ENCODE measurements at places on chromosomes 2 and 18.

DNA sequence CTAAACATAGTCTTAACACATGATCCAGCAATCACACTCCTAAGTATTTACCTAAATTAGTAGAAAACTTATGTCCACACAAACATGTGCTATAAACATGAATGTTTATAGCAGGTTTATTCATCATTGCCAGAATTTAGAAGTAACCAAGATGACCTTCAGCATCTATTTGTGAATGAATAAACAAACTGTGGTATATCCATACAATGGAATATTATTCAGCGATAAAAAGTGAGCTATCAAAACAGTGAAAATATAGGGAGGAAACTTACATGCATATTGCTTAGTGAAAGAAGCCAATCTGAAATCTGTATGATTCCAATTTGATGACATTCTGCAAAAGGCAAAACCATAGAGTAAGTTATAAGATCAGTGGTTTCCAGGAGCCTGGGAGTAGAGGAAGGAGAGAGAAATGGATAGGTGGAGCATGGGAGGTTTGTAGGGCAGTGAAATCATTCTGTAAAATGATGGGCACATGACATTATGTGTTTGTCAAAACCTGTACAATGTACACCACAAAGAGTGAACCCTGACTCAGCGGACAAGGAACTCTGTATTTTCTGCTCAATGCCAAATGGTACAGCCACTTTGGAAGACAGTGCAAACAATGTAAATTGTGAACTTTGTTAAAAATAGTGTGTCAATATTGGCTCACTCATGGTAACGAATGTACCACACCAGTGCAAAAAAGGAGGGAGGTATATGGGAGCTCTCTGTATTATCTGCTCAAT is 61.9 kb upstream of the IGFBP2 start:
- DNase-seq, result no peak

DNA sequence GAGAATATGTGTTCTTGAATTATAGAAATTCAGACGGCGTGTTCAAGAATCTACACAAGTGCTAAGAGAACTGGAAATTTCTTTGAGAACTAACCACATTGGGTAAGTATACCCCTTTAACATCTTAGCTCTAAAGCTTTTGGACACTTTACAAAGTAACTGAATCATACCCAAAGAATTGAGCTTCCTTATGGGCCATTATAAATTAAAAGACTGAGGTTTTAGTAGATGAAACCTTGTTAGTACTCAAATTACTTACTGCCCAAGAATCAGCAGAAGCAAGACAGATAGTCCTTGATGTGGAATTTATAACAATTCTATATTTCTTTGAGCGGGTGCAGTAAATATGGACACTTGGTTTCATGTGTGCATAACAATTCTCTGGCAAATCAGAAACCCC is 168.3 kb downstream of the PRPF40A start:
- DNase-seq, result no peak

DNA sequence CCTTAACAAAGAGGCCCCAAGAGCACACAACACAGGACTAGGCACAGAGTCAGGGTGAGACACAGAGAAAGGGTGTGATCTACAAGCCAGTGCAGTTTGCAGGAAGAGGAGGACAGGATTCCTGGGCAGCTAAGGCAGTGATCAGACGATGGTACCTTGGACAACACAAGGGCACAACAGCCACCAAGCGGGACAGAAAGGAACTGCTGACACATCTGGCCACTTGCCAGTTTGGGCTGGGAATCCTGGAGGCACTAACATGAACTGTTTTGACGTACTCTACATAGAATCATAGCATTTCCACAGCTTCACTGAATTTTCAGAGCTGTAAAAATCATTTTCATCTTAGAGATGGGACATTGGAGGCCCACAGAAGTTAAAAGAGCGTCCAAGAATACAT is 221.5 kb upstream of the SLC35G4 start:
- DNase-seq, result no peak

GRCh38 chr2:200353120-200353519 is 46.6 kb downstream of the SPATS2L start:
- DNase-seq, result no peak

GRCh38 chr18:57772387-57772799 is 30.7 kb downstream of the ATP8B1 start:
- no peak for DNase-seq

- DNase-seq, result no peak
Measured at GRCh38 chr2:54642677-54643430, 80.6 kb upstream of the EML6 start.

GRCh38 chr18:59536166-59536565 is 161.1 kb downstream of the CCBE1 start:
- DNase-seq, result no peak

GRCh38 chr18:41418598-41418997 is 536.4 kb upstream of the PIK3C3 start:
- DNase-seq, result no peak

- DNase-seq, result peak; percentile 48
Measured at GRCh38 chr18:58671632-58672564, 633 bp downstream of the MALT1 start.

DNA sequence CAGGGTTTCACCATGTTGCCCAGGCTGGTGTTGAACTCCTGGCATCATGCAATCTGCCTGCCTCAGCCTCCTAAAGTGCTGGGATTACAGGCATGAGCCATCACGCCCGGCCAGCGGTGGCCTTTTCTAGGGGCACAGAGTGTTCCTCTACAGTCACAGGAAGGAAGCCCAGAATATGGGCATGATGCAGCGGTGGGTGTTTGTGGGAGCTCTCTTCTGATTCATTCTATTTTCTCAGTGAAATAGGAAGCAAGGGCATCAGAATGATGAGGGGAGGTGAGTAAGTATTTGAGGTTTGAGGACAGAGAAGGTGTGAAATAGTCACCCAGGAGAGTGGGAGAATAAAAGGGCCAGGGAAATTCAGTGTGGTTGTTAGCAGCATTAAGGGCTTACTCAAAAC is 70.3 kb upstream of the PSME4 start:
- DNase-seq, result no peak

DNA sequence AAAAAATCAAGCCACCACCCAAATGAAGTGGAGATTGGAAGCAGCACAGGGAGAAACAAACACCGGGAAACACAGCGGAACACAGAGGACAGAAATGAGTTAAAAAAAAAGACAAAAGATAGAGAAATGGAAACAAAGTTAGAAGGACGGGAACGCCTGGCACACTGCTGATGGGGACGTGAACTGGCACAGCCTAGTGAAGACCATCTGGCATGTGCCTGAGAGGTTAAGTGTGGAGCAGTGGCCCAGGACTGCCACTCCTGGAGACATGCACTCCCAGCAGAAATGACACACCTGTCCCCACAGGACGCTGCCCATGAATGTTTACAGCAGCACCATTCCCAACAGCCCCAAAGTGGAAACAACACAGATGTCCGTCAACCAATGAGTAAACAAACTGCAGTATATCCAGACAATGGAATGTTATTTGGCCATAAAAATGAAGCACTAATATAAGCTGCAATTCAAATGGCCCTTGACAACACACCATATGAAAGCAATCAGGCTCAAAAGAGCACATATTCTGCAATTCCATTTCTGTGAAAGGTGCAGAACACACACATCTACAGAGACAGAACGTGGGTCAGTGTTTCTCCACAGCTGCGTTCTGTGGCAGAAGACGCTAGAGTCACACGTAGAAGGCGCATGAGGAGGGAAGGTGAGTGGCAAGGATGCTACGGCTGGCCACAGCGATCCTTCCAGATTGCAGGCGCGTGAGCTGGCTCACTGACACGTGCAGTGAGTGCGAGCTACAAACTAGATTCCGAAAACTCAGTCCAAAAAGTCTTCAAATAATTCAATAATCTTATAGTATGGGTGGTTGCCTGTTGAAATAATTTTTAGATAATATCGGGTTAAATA is 24.6 kb downstream of the THAP4 start:
- DNase-seq, result no peak

DNA sequence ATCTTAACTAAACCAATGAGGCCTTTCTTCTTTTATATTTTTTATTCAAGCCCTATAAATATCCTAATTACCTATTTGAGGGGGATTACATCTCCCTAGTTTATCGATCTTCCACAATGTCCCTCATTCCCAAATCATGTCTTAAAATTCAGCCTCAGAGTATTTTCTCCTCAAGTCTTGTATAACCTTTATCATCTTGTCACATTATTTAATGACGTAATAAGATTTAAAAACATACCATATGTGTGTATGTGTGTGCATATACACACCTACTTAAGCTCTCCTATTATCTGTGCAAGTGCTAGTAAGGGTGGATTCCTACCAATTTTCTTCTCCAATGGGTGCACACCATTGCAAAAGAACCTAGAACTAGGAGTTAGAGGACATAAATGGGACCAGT is 421.1 kb downstream of the FIGN start:
- DNase-seq, result no peak

- DNase-seq, result no peak
Measured at GRCh38 chr2:229057976-229058553, 213.0 kb downstream of the PID1 start.

- DNase-seq, result no peak
Measured at GRCh38 chr2:171402906-171403580, 30.7 kb downstream of the METTL8 start.

GRCh38 chr18:26763446-26764110 is 101.9 kb downstream of the AQP4 start:
- no peak for DNase-seq

DNA sequence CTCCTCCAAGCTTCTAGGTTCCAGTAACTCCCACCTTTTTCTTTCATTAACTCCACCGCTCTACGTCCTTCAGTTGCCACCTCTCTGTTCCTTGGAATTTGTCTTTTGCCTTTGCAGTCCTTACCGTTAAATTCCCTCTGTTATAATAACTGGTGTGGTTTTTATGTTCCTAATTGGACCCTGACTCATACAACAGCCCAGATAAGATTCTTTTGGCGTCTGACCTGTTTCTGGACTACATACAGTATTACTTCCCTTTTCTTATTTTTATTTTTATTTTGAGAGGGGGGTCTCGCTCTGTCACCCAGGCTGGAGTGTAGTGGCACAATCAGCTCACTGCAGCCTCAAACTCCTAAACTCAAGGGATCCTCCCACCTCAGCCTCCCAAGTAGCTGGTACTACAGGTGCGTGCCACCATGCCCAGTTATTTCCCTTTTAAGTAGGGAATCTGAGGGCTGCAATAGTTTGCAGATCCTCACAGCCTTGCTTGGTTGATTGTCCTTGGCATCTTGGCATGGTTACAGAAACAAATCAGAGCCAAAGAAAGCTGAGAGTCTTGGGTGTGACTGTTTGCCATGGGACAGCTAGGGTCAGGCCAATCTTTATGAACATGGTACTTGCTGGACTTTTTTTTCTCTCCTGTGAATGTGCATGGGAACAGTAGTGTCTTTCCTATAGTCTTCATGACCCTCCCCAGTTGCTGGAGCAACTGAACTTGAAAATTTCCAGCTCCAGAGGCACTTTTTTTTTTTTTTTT is 22.0 kb downstream of the TCF23 start:
- no peak for DNase-seq

DNA sequence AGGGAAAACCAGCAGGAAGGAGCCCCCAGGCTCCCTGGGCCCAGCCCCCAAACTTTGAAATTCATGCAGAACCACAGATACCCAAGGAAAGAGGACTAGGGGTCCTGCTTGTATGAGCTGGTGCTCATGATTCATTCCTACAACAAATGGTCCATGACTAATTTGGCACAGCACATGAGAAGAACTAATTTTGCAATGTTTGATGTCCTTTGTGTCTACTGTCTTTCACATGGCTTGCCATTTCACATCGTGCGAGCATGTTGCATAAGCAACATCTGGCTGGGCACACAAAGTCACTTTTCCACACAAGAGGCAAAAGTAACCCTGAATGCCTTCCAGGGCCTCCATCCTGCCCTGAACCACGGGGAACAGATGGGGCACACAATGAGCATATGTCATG is 149.6 kb upstream of the APCDD1 start:
- no peak for DNase-seq

DNA sequence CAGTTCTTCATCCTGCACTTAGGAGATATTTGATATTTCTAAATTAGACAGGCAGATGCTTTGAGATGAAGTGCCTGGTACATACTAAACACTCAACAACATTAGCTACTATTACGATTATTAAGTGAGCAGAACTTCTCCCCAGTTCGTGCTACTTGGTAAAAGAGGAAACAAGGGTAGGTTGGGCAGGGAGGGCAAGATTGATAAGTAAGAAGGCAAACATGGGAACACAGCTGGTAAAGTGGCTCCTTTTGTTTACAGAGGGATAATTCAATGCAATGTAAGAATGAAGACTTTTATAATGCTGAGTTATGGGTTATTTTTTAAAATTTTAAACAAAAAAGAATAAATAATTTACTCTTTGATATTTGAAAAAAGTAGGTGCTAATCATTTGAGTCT is 15.9 kb upstream of the WIPF1 start:
- DNase-seq, result no peak

GRCh38 chr18:30406728-30407127 is 635.8 kb downstream of the DSC3 start:
- no peak for DNase-seq
